ENCODE measurements at places on chromosomes 5 and 9. TPM values are rescaled to one million over a fixed set of nuclear protein-coding genes. Genes with fewer than 3 reads are reported as not detected.
A peak's percentile ranks its signal among the peaks of the same experiment; 100 is the strongest.

DNA sequence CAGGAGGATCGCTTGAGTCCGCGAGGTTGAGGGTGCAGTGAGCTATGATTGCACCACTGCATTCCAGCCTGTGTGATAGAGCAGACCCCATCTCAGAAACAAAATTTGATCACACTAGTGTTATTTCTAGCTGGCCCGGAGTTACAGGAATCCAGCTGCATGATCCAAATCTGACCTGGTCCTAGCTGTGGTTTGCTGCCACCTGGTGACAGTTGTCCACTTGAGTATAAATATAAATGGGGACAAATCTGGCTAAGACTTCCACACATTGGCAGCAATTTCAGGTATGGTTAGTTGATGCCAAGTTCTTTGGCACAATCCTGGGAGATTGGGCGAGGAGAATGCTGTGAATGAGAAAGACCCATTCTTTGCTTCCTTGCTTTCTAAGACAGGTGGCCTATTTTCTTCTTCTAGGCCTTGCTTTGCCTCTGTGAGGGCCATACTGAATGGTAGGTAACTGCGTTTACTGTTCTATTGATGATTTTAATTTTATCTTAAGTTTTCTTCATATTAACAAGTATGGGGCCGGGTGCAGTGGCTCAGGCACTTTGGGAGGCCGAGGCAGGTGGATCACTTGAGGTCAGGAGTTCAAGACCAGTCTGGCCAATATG, 35.4 kb downstream of the UBE2R2 start:
- DNase-seq: peak; percentile 78
- H3K4me3 ChIP-seq: no peak overlapping the region
- no peaks in the 10 kb centered on the region for H3K27me3 ChIP-seq
- no peak overlapping the region for H3K27ac ChIP-seq
- no peaks in the 10 kb centered on the region for H3K36me3 ChIP-seq
- H3K4me1 ChIP-seq: peaks cover 23% of the 10 kb centered on the region

GRCh38 chr9:137333016-137333671, 31.1 kb upstream of the NRARP start:
- DNase-seq: no peak
- H3K27me3 ChIP-seq: no peaks in the 10 kb centered on the region
- H3K4me1 ChIP-seq: no peaks in the 10 kb centered on the region

- H3K4me3 ChIP-seq: no peak overlapping the region
- DNase-seq: no peak
- H3K27me3 ChIP-seq: no peaks in the 10 kb centered on the region
- H3K27ac ChIP-seq: no peak overlapping the region
- H3K4me1 ChIP-seq: no peaks in the 10 kb centered on the region
Observed at GRCh38 chr5:123059455-123059854, 22.9 kb upstream of the PPIC start.

DNA sequence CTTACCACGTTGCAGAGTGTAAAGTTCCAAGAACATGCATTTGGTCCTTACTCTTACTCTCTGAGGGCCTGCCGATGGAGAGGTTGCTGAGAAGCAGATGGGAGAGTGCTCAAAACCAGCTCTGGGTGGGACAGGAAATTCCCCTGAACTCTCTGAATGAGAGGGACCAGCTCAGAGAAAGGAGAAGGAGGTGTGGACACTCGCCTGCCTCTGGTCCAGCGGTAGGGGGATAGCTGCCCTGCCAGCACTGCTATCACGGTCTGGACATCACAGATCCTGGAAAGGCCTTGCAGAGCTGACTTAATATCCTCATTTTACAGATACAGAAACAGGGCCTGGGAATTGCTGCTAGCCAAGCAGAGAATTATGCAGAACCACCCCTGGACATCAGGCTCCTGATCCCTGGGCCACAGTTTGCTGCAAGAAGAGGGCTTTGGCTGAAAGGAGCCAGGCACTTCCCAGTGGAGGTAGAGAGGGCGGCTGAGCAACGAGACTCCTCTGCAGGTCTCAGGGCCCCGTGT, 4.9 kb downstream of the TRAF1 start:
- no peak overlapping the region for H3K4me3 ChIP-seq
- peaks cover 4% of the 10 kb centered on the region for H3K4me1 ChIP-seq
- peak overlapping the region; percentile 78 for H3K27ac ChIP-seq
- no peak for DNase-seq
- no peaks in the 10 kb centered on the region for H3K36me3 ChIP-seq
- no peaks in the 10 kb centered on the region for H3K27me3 ChIP-seq

SETX gene
- total RNA-seq: 60.9 TPM

ARRDC3 gene
- 174 TPM for total RNA-seq
